ENCODE measurements at places on chromosomes 5 and 9.
A peak's percentile ranks its signal among the peaks of the same experiment; 100 is the strongest.

DNA sequence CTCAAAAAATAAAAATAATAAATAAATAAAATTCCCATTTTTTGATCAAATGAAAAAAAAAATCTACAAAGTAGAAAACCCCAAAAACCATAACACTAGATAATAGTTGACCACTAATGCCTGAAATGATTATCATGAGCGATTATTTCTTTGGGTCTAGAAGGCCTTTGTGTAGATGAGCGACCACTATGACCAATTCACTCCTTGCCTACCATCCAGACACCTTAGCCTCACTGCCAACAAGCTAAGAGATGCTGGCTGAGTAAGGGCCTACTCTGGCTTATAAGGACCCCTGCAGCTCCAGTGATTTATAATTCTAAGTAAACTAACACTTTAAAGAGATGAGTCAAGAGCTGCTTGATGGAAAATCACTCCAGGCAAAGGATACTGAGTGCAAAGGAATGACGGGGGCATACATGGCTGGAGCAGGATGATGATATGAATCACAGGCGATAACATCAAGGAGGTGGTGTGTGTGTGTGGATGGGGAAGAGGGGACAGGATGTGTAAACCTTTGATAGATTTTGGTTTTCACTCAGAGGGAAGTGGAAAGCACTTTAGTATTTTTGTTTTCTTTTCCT is 4.8 kb upstream of the F2RL1 start:
- no peaks in the 10 kb centered on the region for H3K36me3 ChIP-seq
- no peak for DNase-seq
- H3K4me1 ChIP-seq = peaks cover 8% of the 10 kb centered on the region
- no peak overlapping the region for H3K4me3 ChIP-seq

- DNase-seq = no peak
- H3K36me3 ChIP-seq = no peaks in the 10 kb centered on the region
- H3K4me1 ChIP-seq = no peaks in the 10 kb centered on the region
- peaks cover 26% of the 10 kb centered on the region for H3K27me3 ChIP-seq
- H3K4me3 ChIP-seq = no peak overlapping the region
These were observed 368.5 kb downstream of the NTRK2 start for GRCh38 chr9:85038061-85038460.

DNA sequence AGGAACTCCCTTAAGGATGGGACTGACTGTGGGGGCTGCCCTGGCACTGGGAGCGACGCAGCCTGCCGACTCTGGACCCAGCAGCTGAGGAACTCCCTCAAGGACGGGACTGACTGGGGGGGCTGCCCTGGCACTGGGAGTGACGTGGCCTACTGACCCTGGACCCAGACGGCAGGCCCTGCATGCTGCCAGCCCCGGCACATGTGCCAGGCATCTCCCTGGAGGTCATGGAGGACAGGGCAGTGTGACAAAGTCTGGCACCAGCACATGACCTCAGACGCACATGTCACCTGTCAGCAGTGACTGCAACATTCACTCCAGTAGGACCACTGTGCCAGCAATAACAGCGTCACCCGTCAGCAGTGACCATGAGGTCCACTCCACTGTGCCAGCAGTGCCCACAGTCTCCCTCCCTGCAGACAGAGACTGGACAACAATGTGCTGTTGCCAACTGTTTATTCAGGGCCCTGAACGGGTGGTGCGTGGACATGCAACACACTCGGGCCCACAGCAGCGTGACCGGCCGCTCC is 4.5 kb downstream of the FBXW5 start:
- H3K27me3 ChIP-seq = no peaks in the 10 kb centered on the region
- DNase-seq = no peak
- peaks cover 17% of the 10 kb centered on the region for H3K4me1 ChIP-seq
- no peak overlapping the region for H3K4me3 ChIP-seq
- no peak overlapping the region for H3K27ac ChIP-seq

DNA sequence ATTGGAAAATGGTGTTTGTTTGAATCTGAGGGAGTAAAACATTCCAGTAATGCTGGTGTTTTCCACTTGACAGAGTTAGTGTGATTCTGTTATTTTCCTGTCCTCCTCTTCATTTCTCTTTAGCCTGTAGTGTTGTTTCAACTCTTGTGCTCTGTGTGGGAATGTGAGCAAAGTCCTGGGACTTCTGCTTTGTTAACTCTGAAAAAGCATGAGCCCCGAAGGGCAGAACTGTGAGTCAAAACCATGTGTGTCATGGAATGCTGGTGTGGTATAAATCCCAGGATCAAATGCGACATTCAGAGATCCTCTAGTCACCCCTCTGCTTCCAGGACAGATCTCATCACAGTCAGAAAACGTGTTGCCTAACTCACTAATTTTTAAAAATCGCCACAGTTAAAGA is 8.9 kb downstream of the F2R start:
- H3K4me3 ChIP-seq = no peak overlapping the region
- peaks cover 57% of the 10 kb centered on the region for H3K4me1 ChIP-seq
- H3K27ac ChIP-seq = peak overlapping the region; percentile 13
- H3K27me3 ChIP-seq = no peaks in the 10 kb centered on the region
- DNase-seq = no peak

- H3K27me3 ChIP-seq = peaks cover 59% of the 10 kb centered on the region
- peaks cover 2% of the 10 kb centered on the region for H3K36me3 ChIP-seq
- no peak overlapping the region for H3K4me3 ChIP-seq
- DNase-seq = no peak
- no peak overlapping the region for H3K27ac ChIP-seq
These were observed 9.5 kb upstream of the PRDM12 start for GRCh38 chr9:130654879-130655278.

- H3K4me3 ChIP-seq = no peak overlapping the region
- no peaks in the 10 kb centered on the region for H3K27me3 ChIP-seq
- H3K36me3 ChIP-seq = no peaks in the 10 kb centered on the region
- no peak for DNase-seq
- no peak overlapping the region for H3K27ac ChIP-seq
These were observed 566.4 kb downstream of the RAB3C start for GRCh38 chr5:59149271-59149670.

- H3K36me3 ChIP-seq = no peaks in the 10 kb centered on the region
- no peaks in the 10 kb centered on the region for H3K27me3 ChIP-seq
- H3K27ac ChIP-seq = no peak overlapping the region
- no peak for DNase-seq
- no peaks in the 10 kb centered on the region for H3K4me1 ChIP-seq
- H3K4me3 ChIP-seq = no peak overlapping the region
These were observed 140.8 kb downstream of the SLC12A2 start for GRCh38 chr5:128224336-128224735.

GRCh38 chr9:76159293-76159926 is 234.8 kb downstream of the RFK start:
- H3K27ac ChIP-seq = no peak overlapping the region
- no peaks in the 10 kb centered on the region for H3K4me1 ChIP-seq
- peaks cover 5% of the 10 kb centered on the region for H3K36me3 ChIP-seq

GRCh38 chr5:3303777-3304176 is 291.9 kb upstream of the IRX1 start:
- no peak overlapping the region for H3K27ac ChIP-seq
- no peaks in the 10 kb centered on the region for H3K36me3 ChIP-seq
- no peaks in the 10 kb centered on the region for H3K27me3 ChIP-seq
- no peaks in the 10 kb centered on the region for H3K4me1 ChIP-seq
- no peak overlapping the region for H3K4me3 ChIP-seq

GRCh38 chr9:76530458-76531110 is 71.6 kb downstream of the GCNT1 start:
- DNase-seq = no peak
- no peaks in the 10 kb centered on the region for H3K27me3 ChIP-seq
- peak overlapping the region; percentile 82 for H3K27ac ChIP-seq
- no peaks in the 10 kb centered on the region for H3K36me3 ChIP-seq
- H3K4me1 ChIP-seq = no peaks in the 10 kb centered on the region

DNA sequence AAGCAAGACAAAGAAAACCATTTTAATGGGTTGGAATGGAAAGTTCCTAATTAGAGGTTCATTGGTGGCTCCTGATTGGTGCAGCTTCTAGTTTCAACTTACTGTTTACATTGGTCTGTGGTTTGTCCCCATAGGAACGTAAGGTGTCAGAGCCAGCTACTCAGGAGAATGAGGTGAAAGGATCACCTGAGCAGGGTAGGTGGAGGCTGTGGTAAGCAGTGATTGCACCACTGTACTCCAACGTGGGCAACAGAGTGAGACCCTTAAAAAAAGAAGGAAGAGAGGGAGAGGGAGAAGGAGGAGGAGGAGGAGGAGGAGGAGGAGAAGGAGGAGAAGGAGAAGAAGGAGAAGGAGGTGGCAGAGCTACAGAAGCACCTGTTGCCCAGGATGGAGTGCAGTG is 30.4 kb downstream of the KCNIP1 start:
- peaks cover 2% of the 10 kb centered on the region for H3K36me3 ChIP-seq
- H3K4me3 ChIP-seq = no peak overlapping the region
- no peaks in the 10 kb centered on the region for H3K4me1 ChIP-seq
- H3K27me3 ChIP-seq = peaks cover 51% of the 10 kb centered on the region
- no peak for DNase-seq
- H3K27ac ChIP-seq = no peak overlapping the region

DNA sequence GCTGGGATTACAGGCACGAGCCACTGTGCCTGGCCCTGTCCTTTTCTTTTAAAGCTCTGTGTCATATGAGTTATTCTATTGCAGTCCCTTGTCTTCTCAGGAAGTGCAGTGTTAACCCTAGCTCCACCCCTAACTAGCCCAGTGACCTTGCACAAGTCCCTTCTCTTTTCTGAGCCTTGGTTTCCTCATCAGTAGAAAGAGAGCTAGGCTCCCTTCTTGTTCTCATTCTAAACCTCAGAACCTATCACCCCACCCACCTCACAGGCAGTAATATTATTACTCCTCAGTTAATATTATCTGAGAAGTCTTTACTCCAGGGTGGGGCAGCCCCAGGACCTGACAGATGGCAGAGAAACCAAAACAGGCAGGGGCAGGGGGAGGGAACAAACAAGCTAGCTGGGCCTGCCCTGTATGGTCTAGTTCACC is 7.2 kb downstream of the CYFIP2 start:
- no peak for DNase-seq
- peak overlapping the region; percentile 93 for H3K4me3 ChIP-seq
- peak overlapping the region; percentile 96 for H3K27ac ChIP-seq
- H3K36me3 ChIP-seq = peaks cover 23% of the 10 kb centered on the region

DNA sequence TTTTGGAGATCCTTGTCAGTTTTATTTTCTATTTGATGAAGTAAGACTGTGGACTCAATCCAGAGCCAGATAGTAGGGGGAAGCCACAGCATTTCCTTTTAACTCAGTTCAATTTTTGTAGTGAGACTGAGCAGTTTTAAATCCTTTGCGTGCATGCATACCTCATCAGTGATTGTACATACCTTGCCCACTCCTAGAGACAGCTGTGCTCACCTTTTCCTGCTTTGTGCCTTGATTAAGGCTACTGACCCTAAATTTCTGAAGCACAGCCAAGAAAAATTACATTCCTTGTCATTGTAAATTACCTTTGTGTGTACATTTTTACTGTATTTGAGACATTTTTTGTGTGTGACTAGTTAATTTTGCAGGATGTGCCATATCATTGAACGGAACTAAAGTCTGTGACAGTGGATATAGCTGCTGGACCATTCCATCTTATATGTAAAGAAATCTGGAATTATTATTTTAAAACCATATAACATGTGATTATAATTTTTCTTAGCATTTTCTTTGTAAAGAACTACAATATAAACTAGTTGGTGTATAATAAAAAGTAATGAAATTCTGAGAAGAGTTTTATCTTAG is 17.8 kb downstream of the DIMT1 start:
- H3K27ac ChIP-seq = no peak overlapping the region
- peaks cover 72% of the 10 kb centered on the region for H3K36me3 ChIP-seq
- DNase-seq = no peak
- H3K27me3 ChIP-seq = no peaks in the 10 kb centered on the region

- no peak overlapping the region for H3K4me3 ChIP-seq
- DNase-seq = no peak
These were observed 28.5 kb upstream of the IL17B start for GRCh38 chr5:149407323-149408251.

- H3K27me3 ChIP-seq = no peaks in the 10 kb centered on the region
- H3K4me1 ChIP-seq = peaks cover 24% of the 10 kb centered on the region
- DNase-seq = no peak
- peaks cover 11% of the 10 kb centered on the region for H3K36me3 ChIP-seq
- no peak overlapping the region for H3K27ac ChIP-seq
These were observed 2.6 kb downstream of the C9orf40 start for GRCh38 chr9:74949859-74950855.

GRCh38 chr5:72256536-72256935 is 63.5 kb downstream of the MRPS27 start:
- peaks cover 12% of the 10 kb centered on the region for H3K4me1 ChIP-seq
- DNase-seq = no peak
- H3K27ac ChIP-seq = no peak overlapping the region
- no peak overlapping the region for H3K4me3 ChIP-seq
- no peaks in the 10 kb centered on the region for H3K27me3 ChIP-seq

DNA sequence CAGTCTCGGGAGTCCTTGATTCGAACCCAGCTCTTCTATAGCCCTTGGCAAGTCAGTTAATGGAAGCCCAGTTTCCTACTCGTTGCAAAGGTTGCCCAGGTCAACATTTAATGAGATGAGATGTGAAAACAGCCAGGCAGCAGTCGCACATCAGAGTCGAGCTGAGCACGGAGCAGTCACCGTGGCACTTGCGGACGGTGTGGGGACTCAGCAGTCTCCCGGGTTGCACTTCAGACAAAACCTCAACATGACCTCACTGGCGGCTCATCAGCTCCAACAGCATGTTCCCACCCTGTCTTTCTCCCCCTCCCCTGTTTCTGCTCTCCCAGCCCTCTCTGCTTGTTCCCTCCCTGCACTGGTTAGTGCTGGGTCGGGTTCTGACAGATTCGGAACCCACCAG is 35.8 kb downstream of the UBE2QL1 start:
- DNase-seq = no peak
- peaks cover 45% of the 10 kb centered on the region for H3K27me3 ChIP-seq
- H3K36me3 ChIP-seq = no peaks in the 10 kb centered on the region

GRCh38 chr5:42131081-42131480 is 206.0 kb downstream of the FBXO4 start:
- no peaks in the 10 kb centered on the region for H3K36me3 ChIP-seq
- no peaks in the 10 kb centered on the region for H3K4me1 ChIP-seq
- H3K4me3 ChIP-seq = no peak overlapping the region

DNA sequence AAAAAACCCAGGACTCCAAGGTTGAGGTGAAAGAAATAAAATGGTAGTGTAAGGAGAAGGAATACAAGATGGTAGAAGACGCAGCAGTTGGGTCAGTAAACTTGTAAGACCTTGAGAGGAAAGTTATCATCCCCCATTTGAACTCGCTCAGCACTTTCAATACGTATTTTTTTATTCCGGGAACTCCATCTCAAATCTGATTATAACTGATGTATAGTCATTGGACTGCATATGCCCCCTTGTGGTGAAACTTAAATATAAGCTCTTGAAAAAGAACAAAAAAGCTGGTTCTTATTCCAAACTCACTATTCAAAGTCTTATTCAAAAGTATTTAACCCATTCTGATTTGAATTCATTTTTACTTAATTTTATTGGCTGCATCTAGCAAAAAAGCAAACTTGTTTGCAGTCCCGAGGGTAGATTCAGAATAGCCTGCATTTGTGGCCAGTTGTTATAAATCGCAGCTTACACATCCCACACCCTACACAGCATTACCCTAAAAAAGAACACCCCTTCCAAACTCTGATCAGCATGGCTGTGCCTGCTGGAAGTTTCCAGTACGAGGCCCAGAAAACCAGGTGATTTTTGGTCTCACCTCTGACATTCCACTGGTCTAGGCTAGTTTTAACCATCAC is 118.0 kb downstream of the ESM1 start:
- H3K27me3 ChIP-seq = peaks cover 12% of the 10 kb centered on the region
- DNase-seq = no peak
- H3K36me3 ChIP-seq = no peaks in the 10 kb centered on the region
- peaks cover 8% of the 10 kb centered on the region for H3K4me1 ChIP-seq

GRCh38 chr5:142727735-142728047 is 41.8 kb upstream of the FGF1 start:
- H3K27me3 ChIP-seq = no peaks in the 10 kb centered on the region
- no peak overlapping the region for H3K4me3 ChIP-seq
- peaks cover 16% of the 10 kb centered on the region for H3K4me1 ChIP-seq
